ENCODE measurements at places on chromosomes 3 and 15. TPM values are rescaled to one million over a fixed set of nuclear protein-coding genes. Genes with fewer than 3 reads are reported as not detected.

Gene FURIN
- 48.3 TPM for polyA plus RNA-seq

Gene LDHAL6B
- 0.17 TPM for polyA plus RNA-seq

Gene LRRC34
- polyA plus RNA-seq: 10.7 TPM

Gene DNAH12
- polyA plus RNA-seq: 1.1 TPM

Gene CAMK2N2
- polyA plus RNA-seq: 0.29 TPM

Gene TF
- polyA plus RNA-seq: 3.5 TPM

Gene ZNF774
- polyA plus RNA-seq: 4.3 TPM

Gene SV2B
- 0.75 TPM for polyA plus RNA-seq

Gene RBM5
- 273 TPM for polyA plus RNA-seq

Gene SELENOS
- polyA plus RNA-seq: 64.8 TPM

Gene MLF1
- 65.9 TPM for polyA plus RNA-seq

GRCh38 chr3:127763816-127764215 lies 58.5 kb downstream of the MGLL start:
- no peak for DNase-seq

GRCh38 chr3:69646287-69647067 lies 92.8 kb upstream of the MITF start:
- DNase-seq: no peak

GRCh38 chr3:156762631-156763185 lies 63.4 kb upstream of the LEKR1 start:
- DNase-seq: no peak

DNA sequence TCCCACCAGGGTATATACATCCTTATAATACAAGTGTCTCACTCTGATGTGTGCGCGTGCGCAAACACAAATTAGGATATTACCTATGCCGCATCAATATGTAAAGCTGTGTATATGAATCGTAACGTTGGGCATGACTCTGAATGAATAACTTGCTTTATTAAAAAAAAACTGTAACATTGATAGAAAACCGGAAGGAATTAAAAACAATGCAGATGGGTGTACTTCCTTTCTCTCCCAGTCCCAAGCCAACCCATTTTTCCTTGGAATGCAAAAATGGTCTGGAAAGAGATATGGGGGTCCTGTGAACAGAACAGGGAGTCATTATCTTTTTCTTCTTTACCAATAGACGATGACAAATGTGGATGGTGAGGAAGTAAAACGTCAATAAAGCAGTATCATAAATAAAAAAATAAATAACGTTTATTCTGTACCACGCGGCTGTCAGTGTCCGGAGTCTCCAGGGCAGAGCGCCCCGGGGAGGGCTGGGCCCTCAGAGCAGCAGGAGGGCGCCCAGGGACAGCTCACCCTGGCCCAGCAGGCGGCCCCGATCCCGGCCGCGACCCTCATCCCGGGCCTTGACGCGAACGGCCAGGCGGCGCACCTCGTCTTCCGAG lies 1.6 kb downstream of the C2CD4B start:
- DNase-seq: no peak

DNA sequence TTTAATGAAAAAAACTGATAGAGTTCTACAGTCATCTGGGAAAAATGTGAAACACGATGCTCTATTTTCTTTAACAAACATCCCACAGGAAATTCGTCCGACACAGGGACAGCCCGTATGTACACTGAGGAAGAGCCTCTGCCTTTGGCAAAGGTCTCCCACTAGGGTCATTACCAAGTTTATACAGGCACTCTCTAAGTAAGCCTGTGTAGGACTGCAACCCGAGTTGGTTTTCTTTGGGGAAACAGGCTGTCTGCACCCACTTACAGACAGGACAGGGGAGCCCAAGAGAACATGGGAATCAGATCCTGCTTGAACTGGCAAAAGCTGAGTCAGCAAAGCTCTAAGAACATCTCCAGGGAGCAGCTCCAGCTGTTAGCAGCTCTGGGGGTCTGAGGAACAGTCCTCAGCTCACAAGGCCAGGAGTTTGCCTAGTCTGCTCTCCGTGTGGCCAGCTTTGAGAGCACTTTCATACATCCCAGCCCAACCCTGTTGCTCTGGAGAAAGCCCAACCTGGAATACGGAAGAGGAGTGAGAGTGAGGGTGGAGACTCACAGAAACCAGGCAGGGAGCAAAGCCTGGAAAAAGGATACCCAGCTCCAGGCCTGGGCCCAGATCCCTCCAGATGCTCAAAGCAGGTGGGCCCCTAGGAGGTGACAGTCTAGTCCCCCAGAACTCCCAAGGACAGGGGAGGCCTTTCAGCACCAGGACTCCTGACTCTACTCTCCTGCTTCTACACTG lies 1.9 kb downstream of the TBC1D2B start:
- no peak for DNase-seq

DNA sequence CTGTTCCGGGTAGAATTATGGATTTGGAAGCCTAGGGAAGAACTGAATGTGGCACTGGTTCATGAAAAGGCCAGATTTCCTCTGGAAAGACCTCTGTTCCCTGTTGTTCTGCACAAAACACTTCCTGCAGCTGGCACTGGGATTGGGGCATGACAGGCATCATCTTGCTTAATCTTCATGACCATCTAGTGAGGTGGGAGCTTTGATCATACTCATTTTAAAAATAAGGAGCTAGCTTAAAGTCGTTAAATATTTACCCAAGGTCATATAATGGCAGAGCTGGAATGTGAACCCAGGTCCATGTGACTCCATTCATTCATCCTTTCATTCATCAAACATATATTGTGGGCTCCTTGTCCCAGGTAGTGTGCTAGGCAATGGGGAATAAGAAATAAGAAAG lies 40.4 kb downstream of the EBLN2 start:
- no peak for DNase-seq

DNA sequence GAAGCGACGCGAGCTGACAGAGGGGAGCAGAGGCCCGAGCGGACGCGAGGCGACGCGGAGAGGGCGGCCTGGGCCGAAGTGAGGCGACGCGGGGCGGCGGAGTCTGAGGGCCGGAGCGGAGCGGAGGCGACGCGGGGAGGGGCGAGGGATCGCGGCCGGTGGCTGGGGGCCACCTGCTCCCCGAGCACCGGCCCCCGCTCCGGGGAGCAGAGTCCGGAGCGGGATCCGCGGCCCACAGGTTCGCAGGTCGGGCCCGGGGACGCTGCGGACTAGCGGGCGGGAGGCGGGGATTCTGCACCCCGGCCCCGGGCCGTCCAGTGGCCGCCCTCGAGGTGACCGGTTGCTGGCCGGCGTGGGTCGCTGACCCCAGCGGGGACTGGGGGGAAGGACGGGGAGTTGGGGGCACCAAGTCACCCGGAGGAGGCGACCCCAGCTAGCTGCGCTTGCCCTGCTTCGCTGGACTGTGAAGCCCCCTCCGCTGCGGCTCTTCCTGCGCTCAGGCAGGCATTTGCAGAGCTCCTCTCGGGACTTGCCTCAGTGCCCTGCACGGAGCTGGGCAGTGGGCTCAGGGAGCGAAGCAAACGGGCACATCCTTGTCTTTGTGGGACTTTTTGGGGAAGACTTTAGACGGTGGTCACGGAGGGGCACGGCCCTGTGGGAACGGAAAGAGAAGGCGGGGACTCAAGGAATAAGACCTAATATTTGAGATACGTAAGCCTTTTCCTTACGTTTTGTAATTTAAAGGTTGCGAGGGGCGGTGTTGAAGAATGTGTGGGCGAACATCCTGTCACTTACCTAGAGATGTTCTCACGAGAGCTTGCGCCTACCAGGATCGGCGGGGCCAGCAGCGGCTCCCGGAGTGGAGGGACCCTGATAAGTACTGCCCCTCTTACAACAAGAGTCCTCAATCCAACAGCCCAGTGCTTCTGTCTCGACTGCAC lies 566 bp downstream of the HMCES start:
- DNase-seq: peak; percentile 50

DNA sequence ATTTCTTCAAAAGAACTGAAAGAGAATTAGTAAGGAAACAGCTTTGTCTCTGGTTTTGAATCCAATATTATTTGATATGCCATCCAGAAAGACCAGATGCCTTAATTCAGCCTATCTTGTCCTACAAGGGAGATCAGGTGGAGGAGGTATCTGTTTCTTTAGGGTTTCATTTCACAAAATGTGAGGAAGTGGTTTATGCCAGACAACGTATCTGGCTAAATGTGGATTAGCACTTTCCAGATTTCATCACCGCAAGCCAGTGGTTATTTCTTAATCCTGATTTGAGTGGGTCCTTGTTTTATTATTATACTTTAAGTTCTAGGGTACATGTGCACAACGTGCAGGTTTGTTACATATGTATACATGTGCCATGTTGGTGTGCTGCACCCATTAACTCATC lies 271.1 kb downstream of the EBLN2 start:
- DNase-seq: no peak

GRCh38 chr15:85149465-85150129 lies 167.9 kb downstream of the PDE8A start:
- DNase-seq: no peak

- no peak for DNase-seq
Observed at GRCh38 chr15:54250326-54250725, 272.1 kb downstream of the UNC13C start.

GRCh38 chr3:129530821-129531220 lies 2.4 kb downstream of the RHO start:
- no peak for DNase-seq

GRCh38 chr3:61158667-61159066 lies 92.6 kb downstream of the FHIT start:
- DNase-seq: no peak

DNA sequence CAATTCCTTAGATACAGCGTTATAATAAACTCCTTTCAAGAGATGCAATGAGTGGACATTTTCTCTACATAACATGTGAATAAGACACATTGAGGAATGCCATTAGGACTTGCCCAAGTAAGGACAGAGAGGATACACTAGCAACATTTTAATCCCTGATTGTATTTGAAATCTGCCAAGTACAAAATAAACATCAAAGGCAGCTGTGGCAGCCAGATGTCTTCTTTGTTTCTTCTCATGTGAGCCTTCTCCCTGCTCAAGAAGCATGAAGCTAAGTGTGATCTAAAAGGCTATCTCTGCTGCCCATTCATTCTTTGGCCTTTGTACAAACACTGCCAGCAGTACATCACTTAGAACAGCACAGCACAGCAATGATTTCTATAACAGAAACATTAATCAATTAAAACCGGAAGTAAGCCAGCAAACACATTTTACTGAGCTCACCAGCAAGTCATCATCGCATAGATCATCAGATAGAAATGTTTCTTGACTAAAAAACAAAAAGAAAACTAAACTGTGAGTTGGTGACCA lies 364.0 kb downstream of the CNTN6 start:
- DNase-seq: no peak

GRCh38 chr15:57505949-57506391 lies 85.7 kb upstream of the MYZAP start:
- DNase-seq: peak; percentile 52

- DNase-seq: no peak
Observed at GRCh38 chr3:42743204-42743995, 29.7 kb downstream of the CCDC13 start.

- DNase-seq: no peak
Observed at GRCh38 chr3:152039887-152040286, 166.4 kb downstream of the SUCNR1 start.

DNA sequence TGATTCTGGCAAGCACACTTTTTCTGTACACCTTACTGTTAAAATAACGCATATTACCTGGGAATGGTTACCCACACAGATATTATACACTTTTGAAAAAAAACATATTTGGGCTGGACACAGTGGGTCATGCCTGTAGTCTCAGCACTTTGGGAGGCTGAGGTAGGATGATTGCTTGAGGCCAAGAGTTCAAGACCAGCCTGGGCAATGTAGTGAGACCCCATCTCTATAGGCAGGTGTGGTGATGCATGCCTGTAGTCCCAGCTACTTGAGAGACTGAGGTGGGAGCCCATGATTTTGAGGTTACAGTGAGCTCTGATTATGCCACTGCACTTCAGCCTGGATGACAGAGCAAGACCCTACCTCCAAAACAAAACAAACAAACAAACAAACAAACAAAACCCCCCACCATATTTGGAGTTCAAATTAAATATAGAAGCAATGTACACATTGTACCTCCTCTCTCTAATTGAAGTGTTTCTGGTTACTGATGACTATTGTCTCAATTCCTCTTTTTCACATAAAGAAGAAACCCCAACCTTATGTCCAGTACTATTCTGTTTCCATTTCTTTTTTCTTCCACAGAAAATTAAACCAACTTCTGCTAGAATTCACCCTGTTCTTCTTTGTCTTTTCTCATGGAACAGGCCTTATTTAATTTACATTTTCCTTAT lies 152.6 kb upstream of the UMPS start:
- DNase-seq: no peak

DNA sequence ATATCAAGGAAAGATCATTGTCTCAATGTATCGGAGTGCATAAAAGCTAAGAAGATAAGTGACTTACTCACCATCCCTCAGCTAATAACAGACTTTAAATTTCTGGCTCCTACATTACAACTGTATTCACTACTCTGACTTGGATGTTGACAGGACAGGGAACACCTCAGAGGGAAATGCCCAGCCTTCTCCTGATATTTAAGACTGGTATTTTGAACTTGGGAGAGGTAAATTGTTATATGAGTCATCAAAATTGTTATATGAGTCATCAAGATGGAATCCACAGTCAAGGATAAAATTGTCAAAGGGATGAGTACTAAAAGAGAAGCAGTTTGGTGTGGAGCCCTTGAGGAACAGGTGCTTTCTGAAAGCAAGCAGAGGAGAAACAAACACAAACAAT lies 961.4 kb downstream of the VGLL3 start:
- DNase-seq: no peak

DNA sequence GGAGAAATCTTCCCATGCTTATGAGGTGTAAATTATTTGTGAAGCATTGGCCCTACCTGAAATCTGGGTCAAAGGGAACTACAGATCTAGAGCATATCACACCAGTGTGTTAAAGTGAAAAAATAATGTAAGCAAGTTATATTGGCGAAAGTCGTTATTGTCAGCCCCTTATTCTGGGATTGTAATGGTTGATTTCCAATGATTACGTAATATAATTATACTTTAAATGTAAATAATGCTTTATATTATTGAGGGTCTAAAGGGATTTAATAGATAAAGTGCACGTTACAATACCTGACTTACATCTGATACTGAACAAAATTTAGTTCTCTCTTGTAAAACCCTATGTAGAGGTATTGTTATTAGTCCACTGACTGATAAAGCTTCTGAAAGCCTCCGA lies 101.2 kb downstream of the NEO1 start:
- no peak for DNase-seq

- DNase-seq: no peak
Observed at GRCh38 chr3:124303305-124303910, 311.5 kb upstream of the ROPN1 start.

DNA sequence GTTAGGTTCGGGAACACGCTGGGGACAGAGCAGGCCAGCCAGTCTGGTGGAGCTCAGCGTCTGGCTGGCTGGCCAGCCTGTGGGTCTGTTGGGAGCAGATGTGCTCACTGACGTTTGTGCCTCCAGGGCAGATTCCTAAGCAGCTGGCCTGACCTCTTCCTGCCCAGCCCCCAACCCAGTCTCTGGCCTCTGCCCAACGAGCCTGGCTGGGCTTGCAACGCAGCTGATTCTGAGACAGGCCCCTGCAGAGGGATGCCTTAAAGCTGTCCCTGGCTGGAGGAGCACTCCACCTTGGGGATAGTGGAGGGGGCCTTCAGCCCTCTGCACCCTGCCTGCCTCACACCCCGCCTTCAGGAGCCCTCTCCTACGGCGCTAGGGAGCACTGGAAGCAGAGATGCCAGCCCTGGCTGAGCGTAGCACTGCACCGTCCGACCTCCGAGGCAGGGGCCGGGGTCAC lies 46.0 kb downstream of the KLF13 start:
- no peak for DNase-seq
